ENCODE measurements at places on chromosomes 1 and 21.

DNA sequence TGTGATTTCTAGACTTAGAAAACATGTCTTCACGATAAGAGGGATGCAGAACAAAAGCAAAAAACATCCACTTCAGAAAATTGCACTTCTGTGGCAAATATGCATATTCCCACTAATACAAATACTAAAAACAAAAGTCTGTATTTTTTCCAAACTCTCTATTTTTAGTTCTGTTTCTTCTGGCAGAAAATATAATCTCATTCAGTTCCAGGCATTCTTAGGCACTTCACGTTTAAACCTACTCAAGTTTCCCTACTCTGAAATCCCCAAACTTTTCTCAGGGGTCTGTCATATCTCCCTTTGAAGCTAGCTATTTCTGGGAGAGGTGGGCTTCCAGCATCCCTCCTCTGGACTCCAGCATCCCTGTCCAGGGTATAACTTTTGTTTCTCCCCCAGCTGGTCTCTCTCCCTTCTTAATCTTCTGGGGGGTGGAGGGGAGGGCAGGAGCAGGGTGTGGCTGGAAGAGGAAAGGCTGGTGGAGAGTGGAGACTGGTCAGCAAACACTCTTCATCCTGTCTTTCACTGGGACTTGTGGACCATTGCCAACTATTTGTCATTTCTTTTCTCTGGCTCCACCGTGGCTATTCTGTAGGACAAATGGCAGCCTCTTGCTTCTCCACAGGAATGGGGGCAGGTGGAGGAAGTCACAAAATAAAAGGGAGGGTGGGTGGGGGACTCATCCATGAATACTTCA lies 19.6 kb upstream of the NCF2 start:
- no peak for DNase-seq

GRCh38 chr1:147895123-147895522 lies 7.5 kb upstream of the GJA8 start:
- no peak for DNase-seq

GRCh38 chr1:113253187-113253586 lies 137.1 kb upstream of the MAGI3 start:
- no peak for DNase-seq

- DNase-seq, result peak; percentile 73
These were observed 4.8 kb upstream of the LRRC8B start for GRCh38 chr1:89519779-89520358.

- DNase-seq, result no peak
These were observed 502.3 kb downstream of the KCNT2 start for GRCh38 chr1:196105901-196106300.

- peak; percentile 57 for DNase-seq
These were observed 457 bp downstream of the SRM start for GRCh38 chr1:11059155-11059967.

DNA sequence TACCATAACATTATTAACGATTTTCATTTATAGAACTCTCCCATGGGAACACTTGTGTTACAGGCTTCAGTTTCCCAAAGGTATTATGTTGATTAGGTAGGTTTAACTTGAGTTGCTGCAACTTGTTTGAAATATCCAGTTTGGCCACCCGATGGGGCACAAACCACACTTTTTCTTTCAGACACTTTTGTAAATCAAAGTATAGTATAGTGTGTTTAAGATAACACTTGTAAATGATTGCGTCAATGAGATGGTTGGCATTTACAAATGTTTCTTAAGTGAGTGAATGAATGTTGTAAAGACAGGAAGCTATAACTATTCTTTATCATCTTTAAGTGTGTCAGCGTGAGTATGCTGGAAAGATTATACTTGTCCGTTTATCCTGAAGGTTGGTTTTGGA lies 4.3 kb downstream of the XPR1 start:
- peak; percentile 24 for DNase-seq

DNA sequence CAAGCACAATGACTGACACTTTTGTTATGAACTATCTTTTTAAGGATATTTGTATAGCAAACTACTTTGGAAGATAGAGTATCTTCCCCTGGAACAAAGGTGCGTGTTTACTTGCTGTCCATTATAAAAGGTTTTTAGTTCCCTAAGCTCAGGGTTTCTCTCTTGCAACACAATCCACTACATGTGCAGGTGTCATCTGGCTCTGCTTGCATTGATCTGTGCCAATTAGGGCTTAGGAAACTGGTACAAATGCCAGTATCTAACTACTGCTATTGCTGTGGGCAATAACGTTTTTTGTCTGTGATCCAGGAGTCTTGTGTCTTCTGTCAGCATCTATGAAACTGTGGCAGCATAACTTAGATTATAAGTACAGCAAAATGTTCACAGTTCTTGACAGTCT lies 68.3 kb upstream of the ABCD3 start:
- DNase-seq, result no peak

DNA sequence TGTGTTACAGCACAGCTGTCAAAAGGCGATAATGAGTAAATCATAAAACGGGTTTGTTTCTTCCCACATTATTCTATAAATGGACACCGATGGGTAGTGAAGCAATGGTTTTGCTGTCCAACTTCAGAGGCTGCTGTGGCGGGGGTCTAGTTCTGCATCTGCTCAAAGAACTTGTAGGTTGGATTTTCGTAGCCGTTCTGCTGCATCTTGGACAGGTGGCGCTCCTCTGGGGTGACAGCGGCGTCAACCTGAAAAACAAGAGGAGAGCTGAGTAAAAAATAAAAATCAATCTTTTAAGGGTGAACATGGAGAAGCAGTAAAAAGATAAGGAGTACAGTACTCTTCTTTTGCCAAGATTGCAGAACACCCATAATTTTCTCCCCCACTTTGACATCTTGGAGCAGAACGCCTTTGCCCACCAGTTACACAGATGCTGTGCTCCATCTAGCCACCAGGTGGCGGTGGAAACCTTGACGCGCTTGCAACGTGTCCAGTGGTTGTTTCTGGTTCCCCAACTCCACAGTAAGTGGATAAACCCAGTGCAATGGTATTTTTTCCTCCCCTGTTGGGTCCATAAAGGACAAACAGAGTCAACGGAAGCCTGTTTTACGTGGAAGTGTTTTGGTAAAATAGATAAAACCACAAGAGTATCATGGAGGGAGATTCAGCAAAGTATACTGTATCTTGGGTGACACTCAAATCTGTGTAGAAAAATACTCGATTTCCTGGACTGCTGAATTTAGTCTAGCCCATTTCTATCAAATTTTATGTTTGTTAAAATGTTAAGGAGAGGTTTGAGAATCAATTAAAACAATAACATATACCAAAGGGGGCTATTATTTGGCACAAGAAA lies 147.0 kb downstream of the GABPA start:
- peak; percentile 79 for DNase-seq

- DNase-seq, result peak; percentile 35
These were observed 29.6 kb upstream of the C1orf105 start for GRCh38 chr1:172390683-172391551.

- DNase-seq, result no peak
These were observed 111.7 kb downstream of the GLUL start for GRCh38 chr1:182279724-182280503.

DNA sequence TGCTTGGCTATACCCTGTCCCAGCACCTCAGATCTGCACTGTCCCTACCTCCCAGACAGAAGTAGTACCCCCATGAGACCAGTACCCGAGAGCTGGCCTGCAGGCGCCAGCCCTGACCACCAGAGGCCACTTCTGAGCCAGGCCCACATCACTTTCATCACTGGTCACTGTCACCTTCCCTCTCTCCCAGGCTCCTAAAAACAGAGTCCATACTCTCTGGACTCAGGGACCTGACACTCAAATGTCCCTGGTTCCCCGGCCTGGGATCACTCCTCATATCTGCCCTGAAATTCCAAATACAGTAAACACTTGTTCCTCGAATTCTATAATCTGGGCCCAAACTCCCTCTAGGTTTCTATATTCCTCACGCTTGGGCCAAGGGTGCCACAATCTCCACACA lies 18.7 kb downstream of the TMEM53 start:
- peak; percentile 39 for DNase-seq

- no peak for DNase-seq
These were observed 27.9 kb downstream of the PCSK9 start for GRCh38 chr1:55067022-55067778.

DNA sequence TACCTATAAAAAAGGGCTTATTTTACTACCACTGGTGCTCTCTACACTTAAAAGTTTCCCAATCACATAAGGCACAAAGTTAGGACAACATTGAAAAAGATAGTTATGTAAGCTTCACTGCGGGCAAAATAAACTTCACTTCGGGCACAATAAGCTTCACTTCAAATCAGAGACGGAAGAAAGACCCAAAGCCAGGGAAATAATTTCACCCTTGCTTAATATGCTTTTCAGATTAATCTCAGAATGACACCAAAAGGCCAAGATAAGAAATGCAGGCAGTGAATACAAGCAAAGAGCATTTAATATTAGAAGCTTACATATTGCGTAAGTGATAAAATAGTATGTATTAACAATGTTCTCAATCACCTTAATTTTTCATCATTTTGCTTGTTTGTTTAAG lies 444.2 kb downstream of the SETD4 start:
- DNase-seq, result peak; percentile 45

Data from NAMALWA (cell line).